ENCODE measurements at places on chromosomes 2 and 18.
A peak's percentile ranks its signal among the peaks of the same experiment; 100 is the strongest.

DNA sequence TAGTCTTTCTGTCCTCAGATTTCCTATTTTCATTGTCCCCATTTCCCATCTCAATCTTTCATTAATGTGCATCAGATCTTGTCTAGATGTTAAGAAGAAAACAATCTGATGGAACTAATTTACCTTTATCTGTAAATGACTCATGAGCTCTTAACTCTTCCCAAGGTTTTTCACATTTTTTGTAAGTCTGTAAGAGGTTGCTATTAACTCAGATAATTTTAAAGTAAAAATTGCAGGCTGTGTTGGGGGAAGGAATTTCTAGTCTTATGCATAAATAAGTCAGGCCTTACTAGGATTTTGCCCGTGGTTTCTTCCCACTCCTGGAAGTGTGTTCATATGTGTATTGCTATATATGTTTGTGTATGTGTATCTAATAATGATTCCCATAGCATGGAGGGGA lies 4.3 kb downstream of the NAB1 start:
- DNase-seq = no peak

GRCh38 chr2:180660881-180661685 lies 319.3 kb upstream of the UBE2E3 start:
- no peak for DNase-seq

- DNase-seq = no peak
Measured at GRCh38 chr2:98446850-98447249, 2.2 kb downstream of the INPP4A start.

DNA sequence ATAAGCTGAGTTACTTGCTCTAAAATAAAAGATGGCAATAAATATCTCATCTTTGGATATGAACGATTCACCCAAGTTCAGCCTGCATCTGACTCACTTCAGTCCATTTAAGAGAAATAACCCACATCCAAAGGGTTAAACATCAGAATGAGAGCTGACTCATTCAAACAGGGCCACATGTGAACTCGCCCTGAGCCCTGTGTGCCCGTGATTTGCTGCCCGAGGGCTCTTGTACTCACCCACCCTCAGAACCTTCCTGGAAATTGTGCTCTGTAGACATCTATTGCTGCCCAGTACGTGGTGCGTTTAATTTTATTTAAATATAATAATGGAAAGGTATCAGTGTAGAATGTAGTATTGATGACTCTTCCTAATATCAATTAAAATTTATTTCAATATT lies 66.9 kb upstream of the RBM44 start:
- peak; percentile 36 for DNase-seq

DNA sequence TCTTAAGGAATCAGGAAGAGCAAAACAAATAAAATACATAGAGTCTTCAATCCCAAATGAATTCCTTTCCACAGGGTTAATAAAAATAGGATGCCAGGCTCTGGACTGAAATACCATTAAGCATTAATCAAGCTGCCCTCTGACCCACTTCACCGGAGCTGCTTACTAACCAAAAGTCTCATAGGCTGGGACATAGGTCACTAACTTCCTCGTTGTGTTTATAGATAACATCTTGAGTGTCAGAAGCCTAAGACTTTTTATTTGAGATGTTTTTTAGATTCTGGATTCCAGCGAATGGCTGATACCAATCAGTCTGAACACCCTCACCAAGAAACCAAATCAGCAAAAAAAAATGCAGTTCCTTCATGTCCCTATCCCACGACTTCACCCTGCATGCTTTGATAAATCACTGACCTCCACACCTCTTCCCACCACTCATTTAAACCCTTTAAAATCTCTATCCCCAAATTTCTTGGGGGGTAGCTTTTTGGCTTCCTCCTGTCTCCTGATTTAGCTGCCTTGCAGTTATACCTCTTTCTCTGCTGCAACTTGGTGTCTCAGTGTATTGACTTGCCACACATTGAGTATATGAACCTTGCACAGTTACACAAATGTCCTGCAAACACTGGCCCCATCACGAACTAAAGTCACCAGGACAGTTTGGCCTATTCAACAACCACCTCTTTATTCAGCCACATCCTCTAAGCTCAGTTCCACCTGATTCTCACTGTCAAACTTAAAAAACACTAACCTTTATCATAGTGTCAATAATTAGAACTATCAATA lies 399.3 kb downstream of the METTL4 start:
- no peak for DNase-seq

DNA sequence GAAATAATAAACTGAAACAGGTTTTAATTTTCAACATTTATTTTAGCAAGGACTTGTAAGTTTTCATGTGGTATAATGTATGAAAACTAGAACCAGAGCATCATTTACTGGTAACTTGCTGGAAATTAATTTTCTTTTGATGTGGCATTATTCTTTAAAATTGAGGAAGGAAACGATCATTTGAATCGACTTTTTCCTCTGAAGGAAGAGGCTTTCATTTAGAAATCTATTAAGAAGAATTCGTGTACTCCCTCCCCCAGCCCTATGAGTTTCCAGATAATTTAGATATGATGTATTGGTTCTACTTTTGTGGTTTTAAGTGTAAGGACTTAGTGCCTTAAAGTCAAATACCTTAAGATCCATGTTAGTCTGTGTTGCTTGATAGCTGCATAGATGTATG lies 2.5 kb downstream of the BABAM2 start:
- no peak for DNase-seq

GRCh38 chr2:135590619-135591260 lies 59.5 kb downstream of the R3HDM1 start:
- no peak for DNase-seq

DNA sequence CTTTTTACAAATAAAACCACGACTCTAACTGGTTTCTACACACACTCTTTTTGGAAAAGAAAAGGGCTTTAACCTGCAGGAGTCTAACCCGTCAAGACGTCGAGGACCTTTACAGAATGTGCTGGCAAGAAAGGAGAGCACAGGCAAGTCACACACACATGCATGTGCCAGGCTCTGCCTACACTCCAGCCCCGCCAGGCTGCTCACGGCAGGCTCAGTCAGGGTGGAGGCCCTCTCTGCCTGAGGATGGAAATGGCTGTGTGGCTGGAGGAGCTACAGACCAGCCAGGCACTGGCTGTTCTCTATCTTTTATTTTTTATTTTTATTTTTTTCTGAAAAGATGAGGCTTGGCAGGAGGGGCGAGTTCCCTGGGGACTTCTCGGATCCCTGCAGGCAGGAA lies 10.2 kb downstream of the SIX3 start:
- no peak for DNase-seq

GRCh38 chr2:120344976-120345581 lies 857 bp upstream of the INHBB start:
- no peak for DNase-seq

GRCh38 chr2:200063155-200063554 lies 107.8 kb downstream of the MAIP1 start:
- no peak for DNase-seq

DNA sequence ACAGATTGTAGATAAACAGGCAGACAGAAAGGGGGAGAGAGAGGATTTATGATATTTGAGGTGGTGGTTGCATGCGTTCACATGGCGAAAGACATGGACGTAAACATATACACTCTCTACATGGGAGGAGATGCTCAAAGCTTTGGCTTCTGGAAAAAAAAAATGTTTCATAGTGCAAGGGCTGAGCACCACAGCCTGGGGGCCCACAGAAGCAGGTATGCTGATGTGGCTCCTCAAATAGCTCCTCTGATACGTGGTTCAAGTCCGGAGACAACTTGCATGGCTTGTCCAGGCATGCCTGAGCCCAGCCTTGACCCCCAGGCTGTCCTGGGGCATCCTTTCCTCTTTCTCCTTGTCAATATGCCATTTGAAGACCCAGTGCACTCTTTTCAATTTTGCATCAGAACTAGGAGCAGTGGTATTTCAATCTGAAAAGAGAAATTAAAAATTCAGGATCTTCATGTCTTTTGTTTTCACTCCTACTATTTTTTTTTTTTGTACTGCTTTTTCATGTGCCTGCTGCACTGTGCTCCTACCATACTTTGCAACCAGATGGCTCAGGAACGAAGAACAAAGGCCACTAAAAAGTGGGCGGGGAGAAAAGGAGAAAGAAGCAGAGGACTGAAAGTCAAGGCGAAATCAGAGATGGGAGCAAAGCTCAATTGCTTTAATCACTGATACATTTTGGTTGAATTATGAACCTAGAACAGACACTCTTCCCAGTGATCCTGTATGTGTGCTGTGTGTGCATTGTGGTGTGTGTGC lies 495.7 kb upstream of the TCF4 start:
- DNase-seq = no peak

DNA sequence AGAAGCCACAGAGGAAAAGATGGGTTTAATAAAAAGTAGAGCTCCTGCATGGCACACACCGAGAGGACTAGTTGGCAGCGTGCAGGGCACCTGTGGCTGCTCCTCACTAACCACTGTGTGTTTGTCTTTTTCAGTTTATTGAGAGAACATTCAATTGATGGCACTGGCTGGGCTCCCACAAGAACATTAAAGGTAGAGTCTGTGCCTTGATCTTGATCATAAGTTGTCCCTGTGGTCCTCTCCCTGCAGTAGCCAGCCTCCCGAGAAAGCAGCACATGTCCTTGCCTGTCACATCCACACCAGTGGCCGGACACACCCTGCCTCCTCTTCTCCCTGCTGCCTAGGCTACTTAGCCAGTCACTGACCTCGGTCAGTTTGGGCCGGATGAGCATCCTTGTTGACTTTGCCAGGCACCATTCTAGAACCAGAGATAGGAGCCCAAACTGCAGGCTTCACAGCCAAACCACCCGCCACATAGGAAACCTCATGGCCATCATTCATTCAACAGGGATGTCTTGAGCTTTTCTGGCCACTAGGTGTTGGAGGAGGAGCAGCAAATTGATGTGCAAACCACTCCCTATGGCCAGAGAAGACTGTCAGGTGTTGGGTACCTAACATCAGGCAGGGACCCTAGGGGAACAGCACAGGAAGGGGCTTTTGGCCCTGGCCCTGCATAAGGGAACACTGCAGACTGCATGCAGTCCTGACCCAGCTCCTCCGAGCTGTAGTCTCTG lies 30.2 kb upstream of the SCLY start:
- DNase-seq = no peak

- peak; percentile 85 for DNase-seq
Measured at GRCh38 chr2:219274361-219274921, 4.7 kb upstream of the DNAJB2 start.

Data from amniotic stem cell (primary cell).